ENCODE measurements at places on chromosomes 5 and 9.

DNA sequence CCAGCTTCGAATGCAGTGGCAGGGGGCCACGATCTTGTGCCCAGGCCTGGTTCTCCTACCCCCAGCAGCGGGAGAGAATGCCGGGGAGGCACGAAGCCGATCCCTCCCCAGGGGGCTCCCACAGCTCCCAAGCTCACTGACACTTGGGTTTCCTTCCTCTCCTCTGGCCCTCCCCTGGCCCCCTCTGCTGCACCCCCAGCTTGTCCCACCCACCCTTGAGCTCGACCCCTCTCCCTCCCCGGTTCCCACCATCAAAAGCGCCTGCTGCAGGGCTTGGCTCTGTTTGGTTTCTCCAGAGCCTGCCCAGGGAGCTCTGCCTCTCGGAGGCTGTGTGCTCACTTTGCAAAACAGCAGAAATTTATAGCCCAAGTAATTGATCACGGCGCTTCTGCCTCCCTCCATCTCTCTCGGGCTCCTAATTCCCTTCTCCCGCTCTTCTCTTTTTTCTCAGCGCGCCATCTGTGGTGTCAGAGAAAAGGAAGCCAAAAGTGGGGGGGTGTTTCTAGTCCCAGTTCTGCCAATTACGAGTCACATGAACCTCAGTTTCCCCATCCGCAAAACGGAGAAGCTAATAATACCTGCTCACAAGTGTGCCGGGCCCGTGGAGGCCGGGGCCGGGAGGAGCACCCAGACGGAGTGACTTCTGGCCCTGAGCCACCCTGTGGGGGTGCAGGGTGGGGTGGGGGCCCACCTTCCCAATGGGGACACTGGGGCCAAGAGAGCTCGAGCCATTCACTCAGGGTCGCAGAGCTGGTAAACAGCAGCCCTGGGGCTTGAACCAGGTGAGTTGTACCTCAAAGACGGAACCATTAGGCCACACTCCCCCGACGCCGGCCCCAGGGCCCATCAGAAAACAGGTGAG is 141.2 kb upstream of the IER5L start:
- no peak for DNase-seq

- no peak for DNase-seq
Measured at GRCh38 chr5:167413506-167413905, 877.9 kb upstream of the WWC1 start.

- DNase-seq, result no peak
Measured at GRCh38 chr9:99677281-99677680, 144.4 kb upstream of the NR4A3 start.

DNA sequence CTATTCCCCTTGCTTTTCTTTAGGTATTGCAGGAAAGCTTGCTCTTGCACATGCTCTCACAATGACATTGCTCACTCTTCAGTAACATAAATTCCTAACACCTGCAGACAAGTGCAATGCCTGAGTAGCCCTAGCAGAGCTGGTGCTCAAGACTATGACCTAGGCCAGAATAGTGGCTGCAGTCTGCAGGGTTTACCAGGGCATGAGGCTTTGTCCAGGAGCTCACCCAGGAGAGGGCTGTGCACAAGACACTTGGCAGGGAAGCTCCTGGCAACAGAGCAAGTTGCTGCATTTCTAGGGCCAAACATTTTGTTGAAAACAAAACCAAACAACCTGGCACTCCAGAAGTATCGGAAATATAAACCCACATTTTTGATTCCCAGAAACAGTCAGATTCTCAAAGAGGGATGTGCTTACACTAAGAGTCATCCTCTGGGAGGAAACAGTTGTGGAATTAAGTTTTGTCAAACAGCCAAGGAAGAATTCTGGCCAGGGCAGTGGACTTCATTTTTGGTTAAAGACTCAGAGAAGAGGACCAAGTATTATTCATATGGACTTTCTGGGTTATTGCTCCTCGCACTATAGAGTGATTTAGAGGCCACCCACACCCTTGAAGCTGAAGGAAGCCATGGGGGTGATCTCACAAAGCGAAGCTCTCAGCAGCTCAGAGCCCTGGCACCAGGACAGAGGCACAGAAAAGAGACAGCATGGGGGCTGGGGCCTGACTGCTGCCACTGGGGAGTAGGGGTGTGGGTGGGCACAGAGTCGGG is 44.9 kb downstream of the MACROH2A1 start:
- DNase-seq, result no peak

GRCh38 chr9:6150483-6150882 is 65.1 kb upstream of the IL33 start:
- DNase-seq, result no peak

DNA sequence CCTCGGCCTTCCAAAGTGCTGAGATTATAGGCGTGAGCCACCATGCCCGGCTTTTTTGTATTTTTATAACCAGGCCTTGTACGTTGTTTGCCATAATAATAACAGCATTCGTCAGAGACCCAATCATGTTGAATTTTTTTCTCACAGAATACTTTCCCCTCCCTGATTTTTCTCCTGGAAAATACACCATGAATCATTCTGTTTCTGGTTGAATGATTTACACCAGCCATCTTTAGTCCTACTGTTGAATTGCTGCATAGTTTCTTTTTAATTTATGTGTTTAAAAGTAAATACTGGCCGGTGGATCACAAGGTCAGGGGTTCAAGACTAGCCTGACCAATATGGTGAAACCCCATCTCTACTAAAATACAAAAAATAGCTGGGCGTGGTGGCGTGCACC is 3.5 kb downstream of the CNOT8 start:
- no peak for DNase-seq

DNA sequence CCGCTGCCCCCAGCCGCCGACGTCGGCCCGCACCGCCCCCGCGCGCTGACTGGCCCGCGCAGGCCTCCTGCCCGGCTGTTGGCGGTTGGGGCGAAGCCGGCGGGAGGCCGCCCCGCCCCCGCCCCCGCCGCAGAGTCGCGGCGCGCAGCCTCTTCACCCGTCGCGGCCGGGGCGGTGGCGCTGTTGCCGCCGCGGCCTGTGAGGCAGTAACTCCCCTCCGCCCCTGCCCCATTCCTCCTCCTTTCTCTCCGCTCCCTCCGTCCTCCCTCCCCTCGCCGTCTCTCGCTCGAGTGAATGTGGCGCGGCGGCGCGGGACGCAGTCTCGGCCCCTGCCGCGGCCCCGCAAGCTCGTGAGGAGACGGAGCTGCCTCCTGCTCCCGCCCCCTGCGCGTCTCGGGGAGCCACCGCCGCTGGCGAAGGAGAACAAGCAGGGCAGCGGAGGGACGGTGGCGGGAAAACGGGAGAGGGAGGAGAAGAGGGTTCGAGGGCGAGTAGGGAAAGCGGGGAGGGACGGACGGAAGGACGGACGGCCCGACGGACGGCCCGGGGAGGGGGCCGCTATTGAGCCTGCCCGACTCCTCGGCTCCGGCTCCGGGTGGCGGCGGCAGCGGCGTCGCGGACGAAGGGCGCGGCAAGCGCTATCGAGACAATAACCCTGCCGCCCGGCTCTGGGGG is 637 bp upstream of the ERBIN start:
- DNase-seq, result peak; percentile 62

- no peak for DNase-seq
Measured at GRCh38 chr9:70971723-70972122, 149.7 kb downstream of the TRPM3 start.

- DNase-seq, result no peak
Measured at GRCh38 chr9:127862075-127863011, 7.9 kb upstream of the ENG start.

- DNase-seq, result no peak
Measured at GRCh38 chr9:132184124-132184523, 22.3 kb downstream of the NTNG2 start.

- DNase-seq, result no peak
Measured at GRCh38 chr5:160082614-160083500, 36.4 kb downstream of the PWWP2A start.

- no peak for DNase-seq
Measured at GRCh38 chr9:6197330-6197729, 18.3 kb upstream of the IL33 start.

- no peak for DNase-seq
Measured at GRCh38 chr5:58281189-58281588, 178.7 kb downstream of the PLK2 start.

DNA sequence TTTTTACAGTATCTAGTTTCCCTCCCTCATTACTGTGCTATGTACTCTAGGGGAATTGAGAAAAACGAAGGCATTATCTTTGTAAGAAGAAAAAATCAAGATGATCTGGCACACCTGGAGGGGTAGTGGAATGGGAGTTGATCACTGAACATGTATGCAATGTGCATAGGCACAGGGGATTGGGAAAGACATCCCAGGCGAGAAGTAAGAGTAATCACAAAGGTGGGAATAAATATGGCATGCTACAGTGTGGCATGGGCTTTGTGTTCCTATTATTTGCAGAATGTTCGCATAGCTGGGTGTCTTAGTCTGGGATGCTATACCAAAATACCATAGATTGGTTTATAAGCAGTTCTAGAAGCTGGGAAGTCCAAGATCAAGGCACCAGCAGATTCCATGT is 130.6 kb downstream of the SMARCA2 start:
- DNase-seq, result no peak

DNA sequence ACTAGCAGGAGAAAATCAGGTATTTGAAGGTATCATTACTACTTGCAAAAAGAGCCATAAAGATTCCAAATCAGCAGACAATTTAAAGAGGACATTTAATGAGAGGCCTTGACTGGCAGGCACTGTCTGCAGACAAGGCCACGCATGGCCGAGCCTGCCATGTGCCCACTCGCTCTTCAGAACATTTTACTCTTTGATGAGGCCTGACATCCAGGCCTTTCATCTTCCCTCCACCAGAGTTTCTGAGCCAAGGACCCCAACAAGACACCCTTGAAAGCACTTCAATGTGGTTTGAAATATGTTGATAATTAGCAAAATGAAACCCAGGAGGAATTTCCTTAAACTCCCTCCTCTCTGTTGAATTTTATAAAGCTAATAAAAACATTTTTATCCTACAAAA is 16.4 kb downstream of the AK8 start:
- no peak for DNase-seq

DNA sequence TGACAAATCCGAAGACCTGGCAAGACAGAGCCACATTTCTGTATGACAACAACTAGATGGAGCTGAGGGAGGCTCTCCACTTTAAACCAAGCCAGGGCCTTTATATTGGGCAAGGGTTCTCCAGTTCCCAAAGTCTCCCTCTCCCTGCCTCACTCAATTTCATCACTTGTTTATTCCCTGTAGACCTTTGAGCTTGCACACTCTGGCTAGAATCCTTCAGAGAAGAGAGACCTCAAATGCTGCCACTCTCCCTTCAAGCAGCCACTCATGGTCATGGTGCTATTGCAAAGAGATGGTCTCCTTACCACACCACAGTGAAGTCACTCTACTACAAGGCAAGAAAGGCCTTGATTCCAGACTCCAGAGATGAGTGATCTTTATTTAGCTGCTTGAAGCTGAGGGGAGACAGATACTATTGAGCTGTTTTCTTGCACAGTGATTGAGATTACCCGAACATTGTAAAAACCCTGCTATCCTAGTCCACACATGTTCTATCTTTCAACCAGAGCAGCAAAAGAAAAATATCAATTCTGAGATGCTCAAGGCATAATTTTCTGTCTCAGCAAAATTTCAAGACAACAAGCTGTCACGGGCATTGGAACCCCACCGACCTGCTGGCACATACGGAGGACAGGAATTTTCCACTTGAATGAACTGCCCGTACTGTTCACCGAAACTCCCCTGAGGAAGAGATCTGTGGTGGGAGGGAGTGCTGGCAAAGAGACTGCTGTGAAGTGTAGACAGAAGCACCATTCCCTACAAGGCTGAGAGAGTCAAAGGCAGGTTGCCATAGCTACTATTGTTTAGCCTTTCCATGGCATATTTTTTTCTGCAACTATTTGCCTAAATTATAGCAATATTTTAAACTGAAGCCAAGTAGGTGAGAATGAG is 81.1 kb downstream of the CDO1 start:
- DNase-seq, result no peak

GRCh38 chr5:96093890-96094381 is 132.3 kb upstream of the ELL2 start:
- DNase-seq, result no peak

DNA sequence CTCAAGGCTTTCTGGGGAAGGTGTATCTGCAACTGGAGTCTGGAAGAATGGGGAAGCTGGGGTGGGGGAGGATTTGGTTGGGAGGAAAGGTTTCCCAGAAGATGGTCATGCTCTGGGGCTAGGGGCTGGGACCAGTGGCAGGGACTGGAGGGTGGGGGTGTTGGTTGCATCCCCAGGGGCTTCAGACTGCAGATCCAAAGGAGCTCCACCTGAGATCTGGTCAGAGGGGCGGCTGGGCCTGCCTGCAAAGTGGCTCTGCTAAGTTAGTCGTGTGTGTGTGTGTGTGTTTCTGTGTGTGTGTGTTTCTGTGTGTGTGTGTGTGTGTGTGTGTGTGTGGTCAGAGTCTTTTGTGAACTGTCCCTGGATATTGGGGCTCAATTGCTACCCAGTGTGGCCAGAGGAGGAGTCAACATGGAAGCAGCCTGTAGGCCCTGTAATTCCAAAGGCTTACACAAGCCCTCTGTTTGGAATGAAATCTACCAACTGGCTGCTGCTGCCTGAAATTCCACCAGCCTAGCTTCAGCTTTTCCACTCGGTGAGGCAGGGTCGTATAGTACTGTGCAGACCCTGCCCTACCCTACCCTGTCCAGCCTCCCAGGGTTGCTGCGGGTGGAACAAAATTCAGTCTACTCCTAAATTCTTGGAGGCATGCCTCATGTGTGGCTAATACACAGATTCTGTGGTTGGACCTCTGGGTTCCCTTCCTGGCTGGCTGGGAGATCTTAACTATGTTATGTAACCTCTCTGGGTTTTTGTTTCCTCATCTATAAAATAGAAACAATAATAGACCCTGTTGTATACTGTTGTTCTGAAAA is 12.5 kb upstream of the SYNPO start:
- no peak for DNase-seq

DNA sequence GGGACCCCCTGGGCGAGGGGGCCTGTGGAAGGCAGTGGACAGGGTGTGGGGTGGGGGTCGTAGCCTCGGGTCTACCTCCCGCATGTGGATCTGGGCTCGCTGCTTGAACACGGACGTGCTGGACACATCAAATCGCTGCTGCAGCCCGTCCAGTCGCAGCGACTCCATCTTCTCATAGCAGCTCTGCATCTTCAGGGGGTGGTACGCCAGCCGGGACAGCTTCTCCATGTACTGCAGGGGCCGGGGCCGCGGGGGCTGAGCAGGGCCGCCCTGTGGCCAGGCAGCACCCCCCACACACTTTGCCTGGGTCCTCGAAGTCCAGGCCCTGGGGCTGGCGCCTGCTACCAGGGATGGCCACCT is 57.6 kb downstream of the LRSAM1 start:
- no peak for DNase-seq

GRCh38 chr9:14418941-14419937 is 105.3 kb upstream of the NFIB start:
- no peak for DNase-seq

DNA sequence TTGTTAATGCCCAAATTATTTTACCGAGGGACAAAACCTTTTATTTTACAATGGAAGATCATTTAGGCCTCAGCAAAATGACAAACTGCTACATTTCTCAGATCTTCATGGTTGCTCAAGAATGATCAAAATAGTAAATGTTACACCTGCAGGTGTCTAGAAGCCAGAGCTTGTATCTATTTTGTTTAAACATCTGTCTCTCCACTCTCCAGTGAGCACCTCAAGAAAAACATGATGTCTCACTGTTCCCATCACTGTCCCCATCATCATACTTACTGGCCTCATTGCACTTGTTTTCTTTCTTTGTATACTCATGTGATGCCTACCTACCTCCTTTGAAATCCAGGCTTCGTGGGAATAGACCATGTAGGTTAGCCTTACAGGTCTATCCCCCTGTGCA is 149.6 kb downstream of the TTLL11 start:
- no peak for DNase-seq

Measured in NCI-H1105 (cell line).